ENCODE measurements at places on chromosomes 4 and X.

DNA sequence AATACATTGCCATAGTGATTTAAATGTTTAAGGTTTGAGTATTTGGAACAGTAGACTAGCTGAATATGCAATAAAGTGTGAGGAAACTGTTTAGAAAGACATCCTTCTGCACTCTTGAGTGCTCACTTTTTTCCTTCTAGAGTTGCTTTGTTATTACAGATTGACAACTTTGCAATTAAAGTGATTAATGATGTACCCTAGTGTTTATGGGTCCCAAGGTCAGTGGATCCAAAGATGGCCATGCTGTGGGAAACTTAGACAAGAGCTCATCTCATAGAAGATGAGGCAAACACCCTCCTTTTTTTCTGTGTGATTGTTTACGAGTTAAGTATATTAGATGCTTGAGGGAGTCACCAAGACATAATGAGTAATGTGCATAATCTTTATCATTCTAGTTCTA lies 118.8 kb downstream of the PDLIM5 start:
- peak; percentile 3 for DNase-seq

- no peak for DNase-seq
These were observed 88.1 kb downstream of the NPFFR2 start for GRCh38 chr4:72119946-72120345.

GRCh38 chrX:21469071-21469470 lies 94.9 kb downstream of the CNKSR2 start:
- DNase-seq: no peak

DNA sequence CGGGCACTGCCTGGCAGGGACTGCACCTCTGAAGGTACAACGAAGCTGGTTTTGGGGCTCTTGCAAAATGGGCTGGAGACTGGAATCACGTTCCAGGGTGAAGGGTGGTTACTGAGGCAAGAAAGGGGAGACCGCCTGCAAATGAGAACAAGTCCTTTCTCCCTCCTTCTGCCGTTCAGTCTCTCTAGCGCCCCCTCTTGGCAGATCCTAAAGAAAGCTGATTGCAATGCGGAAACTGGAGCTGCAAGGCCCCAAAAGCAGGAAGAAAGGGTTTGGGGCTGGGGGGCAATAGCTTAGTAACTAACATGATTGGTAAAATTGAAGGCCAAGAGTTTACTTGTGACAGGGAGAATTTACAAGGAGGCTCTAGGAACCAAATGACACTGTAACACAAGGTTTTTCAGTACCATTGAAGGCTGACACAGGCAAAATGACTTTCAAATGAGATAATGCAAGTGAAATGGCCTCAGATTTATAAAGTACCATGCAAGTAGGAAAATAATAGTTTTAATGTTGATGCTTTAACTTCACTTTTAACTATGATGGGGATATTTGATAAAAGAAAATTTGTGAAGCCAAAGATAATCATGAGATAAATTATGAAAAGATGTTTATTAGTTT lies 222.7 kb upstream of the HAND2 start:
- DNase-seq: peak; percentile 66

DNA sequence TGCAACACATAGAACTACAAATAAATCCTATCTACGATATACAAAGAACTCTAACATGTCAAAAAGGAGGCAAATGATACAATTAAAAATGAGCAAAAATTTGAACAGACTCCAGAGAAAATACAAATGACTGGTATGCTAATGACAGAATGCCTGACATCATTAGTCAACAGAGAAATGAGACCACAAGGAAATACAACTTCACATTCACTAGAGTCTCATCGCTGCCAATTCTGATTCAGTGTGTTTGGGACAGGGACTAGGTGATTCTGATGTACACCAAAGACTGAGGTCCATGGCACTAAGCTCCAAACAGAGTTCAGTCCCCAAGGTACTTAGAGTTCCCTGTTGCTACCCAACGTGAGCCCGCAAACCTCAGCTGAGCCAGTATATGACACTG lies 23.4 kb downstream of the SLC2A9 start:
- DNase-seq: no peak

DNA sequence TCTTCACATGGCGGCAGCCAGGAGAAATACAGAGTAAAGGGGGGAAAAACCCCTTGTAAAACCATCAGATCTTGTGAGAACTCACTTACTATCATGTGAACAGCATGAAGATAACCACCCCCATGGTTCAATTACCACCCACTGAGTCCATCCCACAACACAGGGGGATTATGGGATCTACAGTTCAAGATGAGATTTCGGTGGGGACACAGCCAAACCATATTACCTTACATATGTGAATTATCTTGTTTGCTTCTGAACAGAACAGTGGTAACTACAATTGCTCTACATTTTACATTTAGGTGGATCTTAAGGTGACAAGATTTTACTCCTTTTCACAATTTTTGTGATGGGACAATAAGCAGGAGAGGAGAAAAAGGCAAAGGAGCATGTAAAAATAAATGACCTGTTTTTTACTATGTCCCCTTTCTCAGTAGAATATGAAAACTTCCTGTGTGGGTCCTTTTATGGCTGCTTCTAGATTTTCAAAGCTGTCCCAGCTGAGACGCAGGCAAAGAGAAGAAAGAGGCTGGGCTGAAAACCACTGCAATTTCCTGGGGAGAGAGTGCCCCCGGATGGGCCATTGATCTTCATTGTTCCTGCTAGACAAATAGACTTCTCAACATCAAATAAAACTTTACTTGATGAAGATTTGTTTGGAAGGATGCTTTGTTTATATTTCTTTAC lies 45.9 kb upstream of the PGM2 start:
- DNase-seq: peak; percentile 63

DNA sequence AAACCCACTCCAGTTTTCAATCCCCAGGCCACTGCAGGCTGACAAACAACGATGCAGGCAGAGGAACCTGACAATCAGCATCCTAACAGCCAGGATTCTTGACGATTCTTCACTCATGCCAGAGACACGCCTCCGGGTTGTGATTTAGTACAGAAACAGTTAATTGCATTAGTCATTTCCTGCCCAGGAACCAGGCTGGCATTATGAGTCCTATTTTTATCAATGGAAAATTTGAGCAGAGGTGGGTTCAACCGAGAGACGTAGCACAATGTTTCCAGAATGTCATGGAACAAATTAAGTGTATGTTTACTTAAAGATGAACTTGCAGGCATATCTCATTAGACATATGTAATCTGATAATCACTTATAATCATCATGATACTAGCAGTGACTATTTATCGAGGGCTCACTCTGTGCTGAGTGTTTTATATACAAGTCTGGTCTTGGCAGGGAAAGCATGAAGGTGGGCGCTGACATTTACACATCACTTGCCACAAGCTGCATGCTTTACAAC lies 159.7 kb downstream of the NSUN7 start:
- no peak for DNase-seq

GRCh38 chrX:109360301-109360700 lies 121.6 kb downstream of the GUCY2F start:
- no peak for DNase-seq

- DNase-seq: no peak
These were observed 114.5 kb downstream of the ZAR1 start for GRCh38 chr4:48604527-48604926.

DNA sequence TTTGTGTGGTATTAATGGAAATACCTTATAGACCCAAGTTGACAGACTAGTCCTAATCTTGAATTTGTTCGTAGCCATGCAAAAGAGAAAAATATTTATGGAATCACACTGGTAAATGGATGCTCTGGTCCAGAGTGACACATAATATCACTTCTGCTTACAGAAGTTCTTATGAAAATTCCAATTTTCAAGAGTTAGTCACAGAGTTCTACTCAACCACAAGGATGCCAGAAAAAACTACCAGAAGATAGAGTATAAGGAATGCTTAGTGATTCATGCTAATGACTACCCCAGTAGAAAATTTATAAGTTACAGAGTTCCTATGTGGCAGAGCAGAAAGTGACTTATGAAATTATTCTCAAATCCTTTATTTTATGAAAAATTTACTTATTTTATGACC lies 1384.8 kb downstream of the FAM133A start:
- DNase-seq: no peak

DNA sequence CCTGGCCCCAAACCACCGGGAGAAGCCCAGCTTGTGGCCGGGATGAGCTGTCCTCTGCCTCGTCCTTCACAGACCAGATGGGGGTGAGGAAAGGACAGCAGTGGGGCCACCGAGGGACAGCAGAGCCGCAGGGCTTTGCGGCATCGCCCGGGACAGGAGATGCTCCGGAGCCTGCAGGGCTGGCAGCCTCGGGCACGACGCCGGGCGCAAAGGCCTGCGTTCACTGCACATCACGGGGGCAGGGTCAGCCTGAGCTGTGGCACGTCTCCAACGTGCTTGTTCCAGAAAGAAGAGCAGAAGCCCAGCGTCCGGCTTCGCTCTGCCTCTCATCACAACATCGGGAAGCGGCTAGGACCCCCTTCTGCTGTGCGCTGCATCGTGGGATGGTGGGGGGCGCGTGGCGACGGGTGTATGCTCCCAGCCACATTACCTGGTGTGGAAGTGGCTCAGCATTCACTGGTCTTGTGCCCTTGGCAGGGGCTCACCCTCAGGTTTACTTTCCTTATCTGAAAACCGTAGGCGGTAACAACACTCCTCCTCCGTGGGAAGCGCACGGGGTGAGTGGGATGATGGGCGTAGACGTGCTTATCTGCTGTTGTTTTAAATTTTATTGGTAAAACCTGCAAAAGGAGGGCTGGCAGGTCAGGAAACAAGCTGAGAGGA lies 7.4 kb downstream of the TADA2B start:
- no peak for DNase-seq

DNA sequence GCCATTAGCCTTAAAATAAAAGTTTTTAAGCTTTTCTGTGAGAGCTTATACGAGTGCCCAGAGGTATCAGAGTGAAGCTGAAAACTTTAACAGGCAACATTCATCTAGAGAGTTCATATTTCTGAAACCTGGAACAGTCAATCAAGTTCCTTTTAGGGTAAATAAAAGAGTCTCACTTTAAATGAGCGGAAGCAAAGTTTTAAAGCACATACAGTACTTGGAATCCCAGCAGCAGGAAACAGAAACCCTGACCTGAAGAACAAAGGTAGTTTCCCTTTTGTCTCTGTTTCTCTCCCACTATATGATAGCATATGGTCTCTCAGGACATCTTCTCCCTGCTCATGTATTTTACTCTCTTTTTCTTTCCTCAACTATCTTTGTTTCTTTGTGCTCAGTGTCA lies 153.0 kb downstream of the ASB9 start:
- no peak for DNase-seq

GRCh38 chr4:155140889-155141288 lies 67.5 kb upstream of the NPY2R start:
- no peak for DNase-seq

DNA sequence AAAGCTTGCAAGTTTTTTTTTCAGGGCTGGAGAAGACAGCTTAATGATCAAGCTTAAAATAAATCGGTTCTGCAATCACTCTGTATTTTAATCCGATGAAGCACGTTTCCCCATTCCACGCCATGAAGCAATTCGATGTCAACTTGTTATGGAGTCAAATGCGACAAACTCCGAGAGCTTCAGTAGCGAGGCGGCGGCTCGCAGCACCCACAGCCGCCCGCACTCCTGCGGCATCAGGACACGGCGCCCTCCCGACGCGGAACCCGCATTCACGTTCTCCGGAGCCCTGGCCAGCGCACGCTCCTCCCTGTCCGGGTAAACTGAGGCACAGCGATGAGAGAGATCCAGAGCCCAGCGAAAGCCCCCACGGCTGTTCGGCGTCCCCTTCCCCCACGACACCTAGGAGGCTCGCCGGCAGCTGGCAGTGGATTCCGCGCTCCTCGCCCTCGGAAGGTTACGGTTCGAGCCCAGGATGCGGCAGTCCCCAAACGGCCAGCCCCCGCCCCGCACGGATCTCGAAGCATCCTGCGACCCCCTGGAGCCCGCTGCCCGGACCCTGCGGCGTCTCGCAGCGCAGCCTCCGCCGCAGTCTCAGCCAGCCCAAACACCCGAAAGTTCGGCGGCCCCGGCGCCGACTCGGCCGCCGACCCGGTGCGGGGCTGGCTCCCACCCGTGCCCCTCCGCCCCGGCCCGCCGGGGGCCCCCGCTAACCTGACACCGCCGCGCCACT lies 507 bp downstream of the MFAP3L start:
- no peak for DNase-seq

- no peak for DNase-seq
These were observed 1957.4 kb upstream of the TENM3 start for GRCh38 chr4:180285796-180286195.

- no peak for DNase-seq
These were observed 277.5 kb downstream of the IL15 start for GRCh38 chr4:141913928-141914327.

GRCh38 chr4:74638689-74639088 lies 155.6 kb downstream of the BTC start:
- peak; percentile 40 for DNase-seq

- no peak for DNase-seq
These were observed 55.5 kb upstream of the MAGED1 start for GRCh38 chrX:51837921-51838320.

- no peak for DNase-seq
These were observed 222.5 kb downstream of the RAB28 start for GRCh38 chr4:13261486-13262257.

- DNase-seq: peak; percentile 33
These were observed 13.3 kb upstream of the MID1 start for GRCh38 chrX:10633722-10634121.

DNA sequence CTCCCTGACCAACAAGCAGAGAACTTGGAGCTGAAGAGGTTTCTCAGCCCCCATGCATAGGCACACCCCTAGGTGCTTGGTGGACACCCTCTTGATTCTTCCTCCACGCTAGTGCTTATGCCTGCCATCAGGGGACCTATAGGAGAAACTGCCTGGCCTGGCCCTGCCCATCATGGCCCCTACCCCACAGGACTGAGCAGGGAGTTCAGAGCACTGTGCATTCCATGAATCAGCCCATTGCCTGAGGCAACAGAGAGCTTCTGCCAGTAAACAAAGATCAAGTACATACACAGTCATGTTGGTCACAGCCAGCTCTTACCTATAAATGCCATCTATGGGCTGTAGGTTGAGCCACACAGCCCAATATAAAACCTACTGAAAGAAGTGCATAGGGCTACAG lies 99.1 kb upstream of the EDNRA start:
- DNase-seq: no peak

- no peak for DNase-seq
These were observed 42.4 kb downstream of the NAT8L start for GRCh38 chr4:2101346-2102044.

- peak; percentile 67 for DNase-seq
These were observed at the start of gene SPATA18 for GRCh38 chr4:52051213-52051614. TSS of gene SPATA18 (plus strand) at chr4:52051304. CDS start at chr4:52051705, 401 bp downstream.

DNA sequence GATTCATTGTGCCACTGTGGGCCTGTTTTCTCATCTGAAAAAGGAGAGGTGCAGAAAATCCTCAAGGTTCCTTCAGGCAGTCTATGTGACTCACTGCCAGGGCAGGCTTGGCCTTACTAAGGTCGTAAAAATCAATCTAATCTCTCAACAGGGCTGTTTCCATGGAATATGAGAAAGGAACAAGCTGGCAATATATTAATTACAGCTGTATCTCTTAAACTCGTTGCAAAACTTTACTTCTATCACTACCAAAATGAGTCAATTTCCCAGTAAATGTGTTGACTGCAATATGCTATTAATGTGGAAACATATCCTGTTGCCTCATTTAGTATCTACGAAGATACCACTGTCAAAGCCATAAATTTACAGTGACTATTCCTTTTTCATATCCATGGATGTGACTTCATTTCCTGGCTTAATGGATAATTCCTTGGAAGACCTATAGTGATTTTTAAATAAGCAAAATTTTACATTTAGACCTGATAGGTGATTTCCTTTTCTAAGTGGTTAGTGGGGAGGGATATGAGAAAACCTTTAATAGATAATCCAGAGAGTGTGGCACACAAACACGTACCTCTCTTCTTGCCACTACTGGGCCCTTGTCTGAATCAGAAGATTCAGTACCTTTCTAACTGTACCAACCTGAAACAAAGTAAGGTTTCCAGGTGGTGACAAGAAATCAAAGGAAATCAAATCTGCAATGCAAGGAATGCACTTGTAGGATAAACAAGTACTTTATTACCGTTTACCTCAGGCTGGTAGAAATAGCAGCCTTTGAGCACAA lies 127.4 kb upstream of the FTHL17 start:
- DNase-seq: no peak

Data from suppressor macrophage (primary cell).